ENCODE measurements at places on chromosomes 2 and 18.

DNA sequence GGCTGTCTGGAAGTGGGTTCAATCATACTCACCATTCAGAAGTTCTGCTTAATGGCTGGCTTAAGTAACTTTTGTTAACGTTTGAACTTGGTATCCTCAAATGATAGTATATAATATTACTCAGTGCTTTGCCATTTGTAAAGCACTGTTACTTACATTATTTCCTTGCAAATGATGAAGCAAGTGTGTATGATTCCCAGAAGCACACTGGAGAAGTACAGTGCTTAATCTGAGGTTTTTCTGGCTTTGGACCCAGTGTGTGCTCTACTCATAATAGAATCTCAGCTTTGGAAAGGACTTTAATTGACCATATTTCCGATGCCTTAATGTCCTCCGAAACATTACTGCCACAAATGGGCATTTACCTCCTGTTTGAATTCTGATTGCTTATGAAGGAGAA, 63.3 kb downstream of the MAP3K20 start:
- DNase-seq: no peak

DNA sequence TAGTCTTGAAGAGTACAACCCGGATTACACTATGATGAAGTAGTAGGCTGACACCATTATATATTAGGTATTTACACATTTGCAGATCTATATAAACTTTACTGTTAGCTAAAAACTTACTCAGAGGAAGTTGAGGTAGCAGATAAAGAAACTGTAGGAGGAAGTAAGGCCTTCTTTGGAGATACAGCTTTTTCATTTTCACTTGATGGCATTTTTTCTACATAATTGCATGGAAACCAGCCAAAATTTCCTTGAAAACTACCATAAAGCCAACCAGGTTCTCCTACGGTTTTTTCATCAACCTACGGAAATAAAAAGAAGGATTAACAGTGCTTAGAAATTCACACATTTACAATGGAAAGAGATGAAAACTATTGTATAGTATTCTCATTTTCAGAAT, 86.6 kb downstream of the FAM228A start:
- DNase-seq: no peak

- DNase-seq: no peak
These were observed 2.4 kb downstream of the AGAP1 start for GRCh38 chr2:235496239-235496621.

DNA sequence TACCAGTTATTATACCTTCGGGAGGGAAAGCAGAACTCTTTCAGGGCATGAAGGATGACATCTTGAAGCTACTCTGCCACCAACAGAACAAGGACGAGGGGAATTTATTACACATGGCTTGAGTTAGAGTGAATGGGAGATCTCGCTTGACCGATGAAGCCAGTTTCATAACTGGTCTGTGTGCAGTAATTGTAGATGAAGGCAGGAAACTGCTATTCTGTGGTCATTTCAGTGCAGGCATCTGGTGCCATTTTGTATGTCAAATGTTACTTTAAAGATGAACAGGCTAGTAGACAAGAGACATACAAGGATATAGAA, 20.5 kb downstream of the GREB1 start:
- DNase-seq: no peak

DNA sequence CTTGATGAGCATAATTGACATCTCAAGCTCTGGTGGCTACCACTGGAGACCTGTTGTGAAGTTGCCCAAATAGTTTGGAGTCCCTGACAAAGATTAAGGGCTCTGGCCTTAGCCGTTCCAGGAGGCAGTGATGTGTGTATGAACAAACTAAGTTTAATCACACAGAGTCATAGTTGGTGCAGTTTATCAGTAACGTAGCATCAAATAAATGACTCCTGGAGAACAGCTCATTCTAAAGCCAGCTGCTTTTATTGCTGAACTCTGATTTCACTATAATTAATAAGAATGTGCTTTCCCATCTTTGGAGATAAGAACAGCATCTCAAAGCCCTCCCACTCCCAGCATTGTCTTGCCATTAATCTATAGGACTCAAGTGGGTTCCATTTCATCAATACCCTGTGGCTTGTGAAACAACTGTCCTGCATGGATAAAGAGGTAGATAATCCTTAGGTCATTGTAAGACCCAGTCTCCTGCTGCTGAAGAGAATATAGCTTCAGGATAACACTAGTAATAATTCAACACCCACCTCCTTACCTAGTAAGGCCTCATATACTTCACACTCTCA, 211.4 kb upstream of the THUMPD2 start:
- DNase-seq: no peak

DNA sequence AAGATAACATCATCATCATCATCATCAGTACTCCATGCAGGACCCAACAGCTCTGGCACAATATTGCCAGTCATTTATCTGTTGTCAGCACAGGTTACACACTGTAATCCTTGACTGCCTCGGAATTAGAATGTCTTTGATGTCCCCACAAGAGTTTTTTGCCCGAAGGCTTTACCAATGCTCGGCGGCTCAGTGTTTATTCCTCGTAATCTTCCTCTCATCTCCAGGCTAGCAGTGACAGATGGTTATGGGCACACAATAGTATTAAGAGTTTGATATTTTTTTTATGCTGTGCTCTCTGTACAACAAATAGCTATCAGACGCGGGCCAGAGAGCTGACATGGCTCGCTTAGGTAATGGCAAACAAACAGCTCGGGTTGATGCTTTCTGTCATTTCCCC, 515.2 kb downstream of the ZEB2 start:
- DNase-seq: peak; percentile 59

- DNase-seq: no peak
These were observed 3.9 kb downstream of the MAPRE3 start for GRCh38 chr2:26974352-26974751.

GRCh38 chr2:41966431-41966893, 81.4 kb upstream of the PKDCC start:
- DNase-seq: no peak

GRCh38 chr2:64203858-64204632, 59.8 kb upstream of the PELI1 start:
- DNase-seq: no peak

- DNase-seq: no peak
These were observed 12.1 kb downstream of the TTL start for GRCh38 chr2:112493858-112494648.

DNA sequence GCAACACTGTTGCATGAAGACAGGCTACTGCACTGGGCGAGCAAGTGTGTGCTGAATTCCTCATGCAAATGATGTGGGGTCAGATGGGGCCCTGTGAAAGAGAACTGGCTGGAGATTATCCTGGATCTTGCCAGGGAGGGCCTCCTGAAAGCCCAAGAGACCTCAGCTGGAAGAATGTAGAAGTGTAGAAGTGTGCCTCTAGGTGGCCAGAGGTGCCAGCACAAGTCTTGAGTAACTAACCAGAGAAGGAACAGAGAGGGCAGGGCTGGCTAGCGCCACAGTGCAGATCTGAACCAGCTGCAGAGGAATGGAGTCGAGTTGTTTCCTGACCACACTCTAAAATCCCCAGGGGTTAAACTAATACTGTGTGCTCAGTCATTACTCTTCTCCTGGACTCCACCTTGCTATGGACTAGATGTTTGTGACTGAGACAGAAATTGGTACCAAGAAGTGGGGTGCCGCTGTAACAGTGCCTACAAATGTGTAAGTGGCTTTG, 399.3 kb downstream of the LRATD1 start:
- DNase-seq: no peak

DNA sequence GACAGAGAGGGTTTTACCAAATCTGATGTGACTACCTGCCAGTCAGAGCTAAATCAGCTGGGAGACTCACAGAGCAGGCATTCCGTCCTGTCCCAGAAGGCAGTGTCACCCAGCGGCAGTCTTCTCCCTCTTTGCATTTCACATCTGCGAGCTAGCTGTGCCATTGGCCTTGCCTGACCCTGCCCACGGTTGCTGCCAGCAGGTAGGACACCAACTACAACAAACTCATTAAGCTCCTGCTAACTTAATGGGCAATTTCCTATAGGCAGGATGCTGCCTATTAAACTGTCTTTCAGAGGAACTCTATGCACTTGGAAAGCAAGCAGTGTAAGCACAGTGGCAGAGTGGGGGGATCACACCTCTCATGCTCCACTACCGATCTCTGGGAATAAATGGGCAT, 116.4 kb upstream of the CAPN13 start:
- no peak for DNase-seq

- no peak for DNase-seq
These were observed 1.5 kb downstream of the ASNSD1 start for GRCh38 chr2:189662669-189663226.

Measured in brain (organoid and tissue), 16 donors.